ENCODE measurements at places on chromosomes 13 and 19.

DNA sequence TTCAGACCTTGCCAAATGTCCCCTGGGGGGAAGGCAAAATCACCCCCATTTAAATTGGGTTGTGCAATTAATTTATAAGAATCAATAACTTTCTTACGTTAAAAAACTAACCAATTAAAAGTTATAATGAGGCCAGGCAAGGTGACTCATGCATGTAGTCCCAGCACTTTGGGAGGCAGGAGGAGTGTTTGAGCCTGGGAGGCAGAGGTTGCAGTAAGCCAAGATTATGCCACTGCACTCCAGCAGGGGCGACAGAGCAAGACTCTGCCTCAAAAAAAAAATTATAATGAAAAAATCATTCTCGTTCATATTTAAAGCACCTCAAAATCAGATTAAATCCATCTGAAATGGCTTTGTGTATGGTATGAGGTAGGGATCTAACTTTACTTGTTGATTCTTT, 18.4 kb upstream of the SIGLEC14 start:
- DNase-seq: no peak

DNA sequence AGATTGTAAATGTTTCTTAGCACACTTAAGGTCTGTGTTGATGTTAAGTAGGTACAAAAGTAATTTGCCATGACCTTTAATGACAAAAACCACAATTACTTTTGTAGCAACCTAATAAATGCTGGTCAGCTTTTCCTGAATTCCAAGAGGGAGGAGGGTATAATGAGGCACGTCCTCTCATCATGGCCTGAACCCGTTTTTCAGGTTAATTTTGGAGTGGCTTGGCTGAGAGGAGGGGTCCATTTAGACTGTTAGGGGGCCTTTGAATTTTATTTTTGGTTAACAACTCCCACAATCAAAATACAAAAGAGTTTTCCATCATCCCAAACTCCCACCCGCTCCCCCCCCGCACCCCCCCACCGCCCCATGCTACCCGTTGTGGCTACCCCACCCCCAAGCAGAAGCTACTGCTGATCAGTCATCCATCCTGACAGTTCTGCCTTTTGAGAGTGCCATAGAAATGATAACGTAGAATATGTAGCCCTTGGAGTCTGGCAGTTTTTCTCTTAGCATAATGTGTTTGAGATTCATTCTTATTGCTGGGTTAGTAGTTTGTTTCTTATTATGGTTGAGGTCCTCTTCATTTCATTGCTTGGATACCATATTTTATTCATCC, 14.4 kb upstream of the PLEKHF1 start:
- no peak for DNase-seq

- DNase-seq: no peak
These were observed 24.1 kb downstream of the DCAF15 start for GRCh38 chr19:13976446-13976845.

DNA sequence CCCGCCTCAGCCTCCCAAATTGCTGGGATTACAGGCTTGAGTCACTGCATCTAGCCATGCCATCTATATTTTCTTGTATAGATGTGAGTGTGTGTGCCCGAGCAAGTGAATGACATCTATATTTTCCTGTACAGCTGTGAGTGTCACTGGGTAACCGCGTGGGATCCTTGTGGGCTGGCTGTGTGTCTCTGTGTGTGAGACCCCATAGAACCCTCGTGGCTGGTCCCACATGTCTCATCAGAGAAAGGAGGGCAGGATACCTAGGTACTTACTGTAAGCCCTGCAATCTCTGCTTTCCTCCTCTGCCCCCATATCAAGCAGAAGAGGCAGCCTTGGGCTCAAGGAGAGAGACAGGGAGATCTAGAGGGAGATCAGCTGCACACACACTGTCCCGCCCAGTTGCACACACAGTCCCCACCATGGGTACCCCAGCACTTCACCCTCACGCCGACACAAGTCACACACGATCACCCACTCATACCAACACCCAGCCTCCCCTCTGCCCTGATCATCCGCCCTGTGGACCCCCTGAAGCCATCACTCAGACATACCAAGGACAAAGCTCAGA, 655 bp downstream of the DENND1C start:
- DNase-seq: no peak

DNA sequence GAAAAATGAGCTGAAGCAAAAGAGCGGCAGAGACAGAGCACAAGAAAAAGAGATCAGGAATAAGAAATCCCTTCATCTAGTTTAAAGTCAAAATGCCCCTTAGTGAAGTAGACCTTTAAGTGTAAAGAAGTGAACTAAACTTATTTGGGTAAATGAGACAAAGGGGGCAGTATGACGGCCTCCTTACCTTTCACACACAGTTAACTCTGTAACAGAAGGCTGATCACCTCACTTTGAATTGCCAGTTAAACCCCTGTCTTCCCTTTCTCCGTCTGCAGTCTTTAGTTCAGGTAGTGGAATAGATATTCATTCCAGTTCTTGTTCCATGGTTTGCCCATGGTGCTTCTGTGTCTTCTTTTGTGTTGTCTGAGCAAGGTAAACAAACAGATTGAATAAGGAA, 1029.8 kb downstream of the DIAPH3 start:
- DNase-seq: no peak

DNA sequence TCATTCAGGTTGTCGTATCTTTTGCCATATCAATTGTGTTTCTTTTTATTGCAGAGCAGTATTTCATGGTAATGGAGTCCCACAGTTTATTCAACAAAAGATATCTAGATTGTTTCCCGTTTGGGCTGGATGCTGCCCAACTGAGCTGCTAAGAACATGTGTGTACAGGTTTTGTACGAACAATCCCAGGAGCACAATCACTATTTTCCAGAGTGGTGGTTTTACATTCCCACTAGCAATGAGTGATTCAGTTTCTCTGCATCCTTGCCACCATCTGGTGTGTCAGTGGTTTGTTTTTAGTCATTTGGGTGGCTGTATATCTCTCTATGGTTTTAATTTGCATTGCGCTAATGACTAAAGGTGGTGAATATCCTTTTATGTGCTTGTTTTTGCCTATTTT, 52.7 kb upstream of the ZDHHC20 start:
- no peak for DNase-seq

- no peak for DNase-seq
These were observed 332.0 kb downstream of the IRS2 start for GRCh38 chr13:109454167-109454917.

GRCh38 chr13:29081036-29081435, 260.9 kb downstream of the MTUS2 start:
- DNase-seq: peak; percentile 59

- DNase-seq: no peak
These were observed 107.0 kb upstream of the GPR12 start for GRCh38 chr13:26867451-26868091.

DNA sequence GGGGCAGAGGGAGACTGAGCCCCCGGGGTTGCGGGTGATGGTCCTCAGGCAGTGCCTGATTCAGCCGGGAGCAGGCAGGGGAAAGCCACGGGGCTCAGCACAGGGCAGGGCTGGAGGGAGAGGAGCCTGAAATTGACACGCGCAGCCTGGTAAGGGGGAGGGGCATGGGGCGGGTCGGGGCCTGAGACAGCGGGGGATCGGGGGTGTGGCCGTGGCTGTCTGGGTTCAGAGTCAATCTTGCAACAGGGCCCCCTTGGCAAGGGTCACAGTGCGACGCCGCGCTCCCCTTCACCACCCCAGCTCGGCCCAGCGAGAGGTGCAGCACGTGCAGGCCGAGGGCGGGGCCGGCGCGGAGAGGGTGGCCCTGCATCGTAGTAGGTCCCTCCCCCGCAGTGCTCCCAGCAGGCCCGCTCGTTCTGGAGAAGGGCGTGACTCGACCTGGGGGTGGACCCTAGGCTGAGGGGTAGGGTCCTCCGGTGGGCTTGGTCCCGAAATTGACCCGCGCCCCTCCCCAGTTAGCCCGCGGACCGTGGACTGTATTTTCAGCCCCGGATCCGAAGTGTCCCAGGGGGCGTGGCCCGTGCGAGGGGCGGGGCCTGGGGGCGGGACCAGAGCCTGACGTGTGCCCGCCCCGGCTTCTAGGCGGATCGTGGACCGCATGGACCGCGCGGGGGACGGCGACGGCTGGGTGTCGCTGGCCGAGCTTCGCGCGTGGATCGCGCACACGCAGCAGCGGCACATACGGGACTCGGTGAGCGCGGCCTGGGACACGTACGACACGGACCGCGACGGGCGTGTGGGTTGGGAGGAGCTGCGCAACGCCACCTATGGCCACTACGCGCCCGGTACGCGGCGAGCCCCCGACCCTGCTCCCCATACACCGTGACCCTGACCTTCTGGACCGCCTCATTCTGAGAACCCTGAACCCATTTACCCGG, 6.0 kb downstream of the RCN3 start:
- peak; percentile 97 for DNase-seq

DNA sequence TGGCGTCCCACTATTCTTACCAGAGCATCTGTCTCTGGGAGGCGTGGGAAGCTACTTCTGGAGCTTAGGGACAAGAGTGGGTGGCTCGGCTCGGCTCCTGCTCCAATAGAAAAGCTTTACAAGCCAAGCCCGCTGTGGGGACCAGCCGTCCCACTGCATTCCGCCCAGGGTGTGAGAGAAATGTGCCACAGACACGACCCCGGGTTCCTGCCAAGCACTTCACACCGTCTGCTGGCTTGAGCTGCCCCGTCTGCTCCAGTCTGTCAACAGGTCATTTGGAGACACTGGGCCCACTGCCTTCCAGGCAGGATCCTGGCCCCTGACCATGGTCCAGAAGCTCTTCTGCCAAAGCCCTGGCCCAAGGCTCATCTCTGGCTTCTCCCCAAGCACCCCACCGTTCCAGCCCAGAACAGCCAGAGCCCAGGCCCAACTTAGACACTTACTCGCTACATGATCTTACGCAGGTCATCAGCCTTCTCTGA, 6.5 kb upstream of the FKRP start:
- DNase-seq: no peak

GRCh38 chr13:51608857-51609406, 24.7 kb downstream of the WDFY2 start:
- no peak for DNase-seq

GRCh38 chr19:16094360-16095070, 17.2 kb upstream of the RAB8A start:
- no peak for DNase-seq
